ENCODE measurements at places on chromosomes 6 and 20.
A peak's percentile ranks its signal among the peaks of the same experiment; 100 is the strongest.

DNA sequence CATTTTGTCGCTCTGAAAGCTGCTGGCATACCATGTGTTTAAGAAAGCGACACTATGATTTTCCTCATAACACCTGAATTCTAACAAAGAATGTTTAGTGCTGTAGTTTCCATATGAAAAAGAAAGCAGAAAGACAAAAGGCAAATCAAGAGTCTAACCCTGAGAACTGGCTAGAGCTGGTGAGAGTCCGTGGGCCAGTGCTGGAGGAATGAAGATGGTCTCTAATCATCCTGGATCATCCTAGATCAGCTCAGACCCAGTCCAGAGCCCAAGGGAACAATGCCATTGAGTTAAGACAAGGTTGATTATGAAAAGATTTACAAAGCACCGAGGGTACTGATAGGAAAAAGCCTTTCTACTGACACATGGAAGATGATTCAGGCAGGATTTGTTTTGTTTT lies 73.0 kb upstream of the MYLIP start:
- no peaks in the 10 kb centered on the region for H3K27me3 ChIP-seq
- no peaks in the 10 kb centered on the region for H3K36me3 ChIP-seq
- no peak overlapping the region for H3K27ac ChIP-seq
- no peak overlapping the region for H3K4me3 ChIP-seq

DNA sequence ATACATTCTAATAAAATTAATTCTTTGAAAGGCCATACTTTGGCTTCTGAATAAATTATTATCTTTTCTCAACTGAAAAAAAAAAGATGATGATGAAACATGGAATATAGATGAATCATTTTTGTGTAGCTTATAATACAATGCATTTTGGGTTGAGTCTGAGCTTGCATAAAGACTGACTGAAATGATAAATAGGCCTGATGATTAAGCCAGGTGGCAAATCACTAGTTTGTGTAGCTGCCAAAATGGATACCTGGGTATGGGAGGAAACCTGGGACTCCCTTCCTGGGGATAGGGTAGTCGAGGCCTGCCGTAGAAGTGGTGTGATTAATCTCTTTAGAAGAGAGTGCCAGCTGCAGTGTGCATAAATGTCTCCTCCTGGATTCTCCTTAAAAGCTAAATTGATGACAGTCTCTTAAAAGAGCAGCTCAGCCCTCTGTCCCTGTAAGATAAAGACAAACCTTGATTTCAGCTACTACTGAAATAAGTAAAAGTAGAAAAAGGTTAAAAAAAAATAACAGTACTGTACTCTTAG lies 275.1 kb downstream of the GRIK2 start:
- no peak overlapping the region for H3K27ac ChIP-seq
- no peaks in the 10 kb centered on the region for H3K36me3 ChIP-seq
- no peaks in the 10 kb centered on the region for H3K27me3 ChIP-seq
- H3K4me3 ChIP-seq, result no peak overlapping the region
- H3K4me1 ChIP-seq, result no peaks in the 10 kb centered on the region

- no peaks in the 10 kb centered on the region for H3K36me3 ChIP-seq
- H3K4me1 ChIP-seq, result no peaks in the 10 kb centered on the region
- H3K27me3 ChIP-seq, result no peaks in the 10 kb centered on the region
- H3K4me3 ChIP-seq, result no peak overlapping the region
- DNase-seq, result no peak
Measured at GRCh38 chr20:19588241-19588640, 169.8 kb upstream of the RIN2 start.

DNA sequence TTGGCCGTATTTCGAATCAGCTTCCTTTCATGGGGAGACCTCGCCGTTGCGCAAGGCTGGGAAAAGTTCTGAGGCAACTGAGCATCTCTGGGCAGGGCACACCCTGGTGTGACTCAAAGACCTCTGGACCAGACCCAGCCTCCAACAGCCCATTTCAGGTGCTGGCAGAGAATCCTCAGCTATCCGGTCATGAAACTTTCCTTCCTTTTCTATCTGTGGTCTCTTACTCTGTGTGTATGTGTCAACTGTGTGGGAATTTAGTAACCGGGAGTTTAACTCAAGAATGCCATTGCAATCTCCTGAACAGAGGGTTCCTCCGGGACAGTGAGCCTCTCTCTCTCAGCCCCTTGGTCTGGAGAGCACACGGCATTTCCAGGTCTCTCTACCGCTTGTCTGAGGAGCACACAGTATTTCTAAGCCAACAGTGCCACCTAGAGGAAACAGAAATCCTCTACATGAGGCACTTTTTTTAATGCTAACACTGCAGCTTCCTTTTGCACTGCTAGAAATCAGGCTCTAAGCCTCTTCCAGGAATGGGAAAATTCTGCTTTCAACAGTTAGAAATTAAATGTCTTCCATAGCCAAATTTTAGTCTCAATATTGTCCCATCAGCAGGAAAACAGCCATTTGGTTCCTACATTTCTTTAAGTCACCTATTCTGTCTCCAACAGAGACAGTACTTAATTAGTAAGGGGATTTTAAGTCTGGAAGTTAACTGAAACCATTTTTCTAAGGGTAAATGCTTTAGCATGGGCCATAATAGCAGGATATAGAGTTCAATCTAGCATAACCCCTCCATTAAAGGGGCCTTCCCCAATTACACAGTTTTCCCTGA lies 32.7 kb downstream of the PLN start:
- no peak overlapping the region for H3K4me3 ChIP-seq
- H3K27me3 ChIP-seq, result no peaks in the 10 kb centered on the region
- no peaks in the 10 kb centered on the region for H3K36me3 ChIP-seq
- no peak for DNase-seq

DNA sequence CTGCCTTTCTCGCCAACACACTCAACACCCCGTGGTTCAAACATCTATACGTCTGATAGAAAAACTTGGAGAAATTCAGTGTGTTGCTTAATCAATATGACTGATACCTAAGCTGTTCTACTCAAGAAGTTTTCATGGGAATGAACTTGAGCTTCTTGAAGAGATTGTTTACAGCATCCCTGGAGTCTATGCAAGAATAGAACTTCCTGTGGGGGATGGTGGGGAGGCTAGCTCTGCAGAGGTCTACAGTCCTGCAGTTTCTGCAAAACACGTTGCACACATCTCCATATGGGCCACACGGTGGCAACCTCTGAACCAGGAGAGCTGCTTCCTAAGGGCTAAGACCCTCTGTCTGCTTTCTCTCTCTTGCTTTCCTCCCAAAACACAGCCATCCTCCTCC lies 32.7 kb upstream of the FANCE start:
- no peaks in the 10 kb centered on the region for H3K27me3 ChIP-seq
- DNase-seq, result peak; percentile 21
- H3K27ac ChIP-seq, result no peak overlapping the region
- H3K4me1 ChIP-seq, result peaks cover 30% of the 10 kb centered on the region
- no peak overlapping the region for H3K4me3 ChIP-seq

DNA sequence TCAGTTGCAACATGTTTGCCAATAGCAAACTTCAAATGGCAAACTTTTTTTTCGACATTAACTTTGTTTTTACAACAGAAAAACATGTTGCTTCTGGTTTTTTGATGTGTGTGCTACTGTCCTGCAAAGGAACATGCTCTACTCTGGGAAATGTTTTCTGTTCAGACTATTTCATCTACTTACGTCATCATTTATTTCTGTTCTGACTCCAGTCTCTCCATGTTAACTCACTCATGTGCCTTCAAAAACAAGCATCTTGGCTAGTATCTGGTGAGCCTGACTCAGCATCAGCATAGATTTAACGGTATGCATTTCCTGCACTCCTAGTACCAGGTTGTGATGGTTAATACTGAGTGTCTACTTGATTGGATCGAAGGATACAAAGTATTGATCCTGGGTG lies 36.1 kb upstream of the MAP7 start:
- no peaks in the 10 kb centered on the region for H3K36me3 ChIP-seq
- no peaks in the 10 kb centered on the region for H3K4me1 ChIP-seq
- no peak for DNase-seq
- H3K27me3 ChIP-seq, result no peaks in the 10 kb centered on the region
- H3K4me3 ChIP-seq, result no peak overlapping the region

- no peaks in the 10 kb centered on the region for H3K27me3 ChIP-seq
- DNase-seq, result peak; percentile 11
- H3K36me3 ChIP-seq, result no peaks in the 10 kb centered on the region
- peaks cover 14% of the 10 kb centered on the region for H3K4me1 ChIP-seq
- peak overlapping the region; percentile 66 for H3K4me3 ChIP-seq
Measured at GRCh38 chr6:167826230-167826895, 348 bp upstream of the AFDN start.

DNA sequence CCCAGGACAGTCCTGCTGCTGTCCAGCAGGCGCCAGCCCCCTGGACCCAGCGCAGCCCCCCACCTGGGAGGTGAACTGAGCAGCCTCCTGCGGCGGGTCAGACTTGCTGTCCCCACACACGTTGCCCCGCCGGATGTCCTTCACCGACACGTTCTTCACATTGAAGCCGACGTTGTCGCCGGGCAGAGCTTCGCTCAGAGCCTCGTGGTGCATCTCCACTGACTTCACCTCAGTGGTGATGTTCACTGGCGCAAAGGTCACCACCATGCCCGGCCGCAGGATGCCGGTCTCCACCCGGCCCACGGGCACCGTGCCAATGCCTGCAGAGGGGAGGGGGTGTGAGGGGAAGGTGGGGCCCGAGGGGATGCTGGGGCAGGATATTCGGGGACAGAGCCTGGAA lies 8.5 kb downstream of the EEF1A2 start:
- no peak overlapping the region for H3K27ac ChIP-seq
- no peaks in the 10 kb centered on the region for H3K4me1 ChIP-seq
- no peak for DNase-seq
- H3K36me3 ChIP-seq, result no peaks in the 10 kb centered on the region

DNA sequence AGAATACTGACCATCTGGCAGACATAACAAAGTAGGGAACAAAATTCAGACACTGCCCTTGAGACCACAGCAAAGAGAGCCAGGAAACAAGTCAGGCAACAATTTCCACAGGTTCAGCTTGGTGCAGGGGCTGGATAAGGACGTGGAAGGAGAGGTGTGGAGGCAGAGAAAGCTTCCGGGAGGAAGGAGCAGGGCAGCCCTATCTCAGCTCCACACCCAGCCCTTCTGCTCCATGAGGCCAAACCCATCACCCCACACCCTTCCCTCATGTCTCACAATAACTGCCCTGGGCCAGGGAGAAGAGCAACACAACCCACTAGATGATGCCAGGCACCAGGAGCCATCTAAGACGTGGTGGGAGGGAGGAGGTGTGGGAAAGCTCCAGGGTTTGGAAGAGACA lies 5.8 kb downstream of the SNHG17 start:
- DNase-seq, result no peak
- H3K4me3 ChIP-seq, result no peak overlapping the region
- H3K27me3 ChIP-seq, result no peaks in the 10 kb centered on the region
- peaks cover 5% of the 10 kb centered on the region for H3K4me1 ChIP-seq

DNA sequence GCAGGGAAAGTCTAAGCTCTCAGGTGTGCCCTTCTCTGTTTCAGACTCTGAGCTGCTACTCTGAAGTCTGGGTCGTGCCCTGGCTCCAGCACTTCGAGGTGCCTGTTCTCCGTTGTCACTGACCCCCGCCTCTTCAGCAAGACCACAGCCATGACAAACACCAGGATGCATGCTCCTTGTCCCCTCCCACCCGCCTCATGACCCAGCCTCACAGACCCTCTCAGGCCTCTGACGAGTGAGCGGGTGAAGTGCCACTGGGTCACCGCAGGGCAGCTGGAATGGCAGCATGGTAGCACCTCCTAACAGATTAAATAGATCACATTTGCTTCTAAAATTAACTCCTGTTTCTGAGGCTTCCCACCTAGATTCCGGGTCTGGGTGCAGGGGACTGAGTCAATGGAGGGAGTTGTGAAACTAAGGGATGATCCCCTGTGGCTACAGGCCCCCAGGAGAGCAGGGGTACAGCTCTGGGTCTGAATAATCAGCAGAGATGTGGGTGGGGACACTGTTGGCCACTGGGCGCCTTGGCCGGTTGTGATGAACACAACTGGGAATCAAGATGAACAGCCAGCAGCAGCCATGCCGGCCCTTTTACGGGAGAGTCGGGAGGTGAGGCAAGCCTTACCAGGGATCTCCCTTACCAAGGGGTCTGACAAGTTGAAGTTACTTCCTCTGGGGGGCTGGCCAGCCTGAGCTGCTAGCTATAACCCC lies 10.7 kb downstream of the CST7 start:
- H3K4me1 ChIP-seq, result peaks cover 80% of the 10 kb centered on the region
- no peak overlapping the region for H3K4me3 ChIP-seq
- H3K36me3 ChIP-seq, result peaks cover 47% of the 10 kb centered on the region
- no peak for DNase-seq

DNA sequence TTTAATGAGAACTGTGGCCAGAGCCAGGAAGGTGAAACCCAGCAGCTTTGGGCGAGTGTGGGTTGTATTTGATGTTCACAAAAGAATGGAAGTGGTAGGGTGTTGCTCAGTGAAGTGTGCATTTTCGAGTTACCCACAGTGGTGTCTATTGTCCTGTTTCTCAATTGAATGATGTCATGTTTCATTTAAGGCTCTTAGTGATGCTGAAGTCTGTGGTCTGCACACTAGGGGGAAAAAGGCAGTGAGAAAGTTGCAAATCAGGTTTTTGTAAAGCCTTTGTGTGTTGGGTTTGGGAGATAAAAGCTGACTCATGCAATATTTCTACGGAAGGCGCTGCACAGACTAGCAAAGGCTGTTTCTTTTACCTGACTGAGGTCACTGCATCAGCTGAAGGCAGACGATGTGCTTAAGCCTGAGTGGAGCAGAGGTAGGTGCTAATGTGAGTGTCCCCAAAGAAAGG lies 121.1 kb downstream of the PLEKHG1 start:
- H3K36me3 ChIP-seq, result no peaks in the 10 kb centered on the region
- no peak overlapping the region for H3K4me3 ChIP-seq

DNA sequence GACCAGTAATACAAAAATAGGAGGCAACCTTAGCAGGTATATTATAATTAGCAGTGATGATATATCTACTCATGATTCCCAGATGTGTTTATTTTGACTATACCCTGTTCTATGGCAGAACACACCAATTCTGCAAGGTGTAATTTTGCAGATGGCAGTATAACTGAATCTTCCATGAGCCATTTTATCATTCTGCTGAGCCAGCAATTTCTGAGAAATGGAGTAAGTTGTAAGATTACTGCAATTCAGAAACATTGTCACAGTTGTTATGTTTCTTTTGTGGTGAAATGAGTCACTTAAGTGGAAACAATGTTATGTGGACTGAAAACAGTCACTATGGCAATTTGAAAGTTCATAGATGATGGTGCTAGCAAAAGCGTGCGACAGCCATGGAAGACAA lies 63.7 kb upstream of the RIMS1 start:
- H3K4me3 ChIP-seq, result no peak overlapping the region
- H3K27me3 ChIP-seq, result no peaks in the 10 kb centered on the region
- no peaks in the 10 kb centered on the region for H3K4me1 ChIP-seq
- no peak overlapping the region for H3K27ac ChIP-seq
- H3K36me3 ChIP-seq, result no peaks in the 10 kb centered on the region
- no peak for DNase-seq

- H3K36me3 ChIP-seq, result no peaks in the 10 kb centered on the region
- H3K4me3 ChIP-seq, result no peak overlapping the region
- DNase-seq, result no peak
Measured at GRCh38 chr20:49906615-49907154, 8.6 kb downstream of the SPATA2 start.

- H3K36me3 ChIP-seq, result no peaks in the 10 kb centered on the region
- no peak for DNase-seq
- H3K27ac ChIP-seq, result no peak overlapping the region
- no peaks in the 10 kb centered on the region for H3K4me1 ChIP-seq
- no peaks in the 10 kb centered on the region for H3K27me3 ChIP-seq
Measured at GRCh38 chr20:61437280-61438206, 185.5 kb downstream of the CDH4 start.
